ENCODE measurements at places on chromosomes 1 and 21.
A peak's percentile ranks its signal among the peaks of the same experiment; 100 is the strongest.

- DNase-seq, result no peak
These were observed 97.4 kb downstream of the FAM78B start for GRCh38 chr1:166069390-166069789.

- DNase-seq, result no peak
These were observed 32.4 kb upstream of the DUSP10 start for GRCh38 chr1:221774054-221774842.

DNA sequence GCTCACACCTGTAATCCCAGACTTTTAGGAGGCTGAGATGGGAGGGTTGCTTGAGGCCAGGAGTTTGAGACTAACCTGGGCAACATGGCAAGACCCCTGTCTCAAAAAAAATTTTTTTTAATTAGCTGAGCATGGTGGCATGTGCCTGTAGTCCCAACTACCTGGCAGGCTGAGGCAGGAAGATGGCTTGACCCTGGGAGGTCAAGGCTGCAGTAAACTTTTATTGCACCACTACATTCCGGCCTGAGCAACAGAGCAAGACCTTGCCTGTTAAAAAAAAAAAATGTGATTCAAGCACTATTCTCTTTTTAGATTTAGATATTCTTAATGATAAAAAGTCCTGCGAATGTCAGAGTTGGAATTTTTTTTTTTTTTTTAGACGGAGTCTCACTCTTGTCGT is 102.5 kb upstream of the L1TD1 start:
- no peak for DNase-seq

DNA sequence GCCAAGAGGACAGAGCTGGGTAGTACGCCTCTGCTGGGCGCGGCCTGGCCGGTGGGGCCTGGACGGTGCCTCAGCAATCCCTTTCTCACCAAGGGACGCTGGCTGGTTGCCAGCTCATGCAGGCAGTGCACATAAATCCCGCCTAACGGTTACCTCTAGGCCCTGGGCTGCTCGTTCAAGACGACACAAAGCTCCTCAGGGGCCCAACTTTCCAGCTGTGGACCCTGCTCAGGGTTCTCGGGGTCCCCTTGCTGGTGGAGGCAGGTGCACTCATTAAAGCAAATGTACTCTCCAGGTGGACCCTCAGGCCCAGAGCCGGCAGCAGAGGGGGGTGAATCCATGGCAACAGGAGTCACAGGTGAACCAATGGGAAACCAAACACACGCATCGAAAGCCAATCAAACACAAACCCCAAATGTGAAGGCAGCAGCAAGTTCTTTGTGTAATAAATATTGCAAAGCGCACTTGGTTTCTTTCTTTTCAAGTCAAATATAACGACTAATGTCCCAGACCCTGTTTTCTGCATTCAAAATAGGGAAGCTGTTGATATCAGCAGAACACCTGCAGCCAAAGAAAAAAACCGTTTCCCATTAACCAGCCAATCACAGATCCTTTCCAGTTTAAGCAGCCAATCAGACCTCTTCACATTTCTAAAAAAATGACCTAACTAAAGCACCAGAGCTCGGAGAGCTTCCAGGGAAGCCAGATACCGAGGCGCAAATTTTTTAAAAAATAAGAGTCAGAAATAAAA is 26.1 kb upstream of the CLSTN1 start:
- DNase-seq, result no peak

DNA sequence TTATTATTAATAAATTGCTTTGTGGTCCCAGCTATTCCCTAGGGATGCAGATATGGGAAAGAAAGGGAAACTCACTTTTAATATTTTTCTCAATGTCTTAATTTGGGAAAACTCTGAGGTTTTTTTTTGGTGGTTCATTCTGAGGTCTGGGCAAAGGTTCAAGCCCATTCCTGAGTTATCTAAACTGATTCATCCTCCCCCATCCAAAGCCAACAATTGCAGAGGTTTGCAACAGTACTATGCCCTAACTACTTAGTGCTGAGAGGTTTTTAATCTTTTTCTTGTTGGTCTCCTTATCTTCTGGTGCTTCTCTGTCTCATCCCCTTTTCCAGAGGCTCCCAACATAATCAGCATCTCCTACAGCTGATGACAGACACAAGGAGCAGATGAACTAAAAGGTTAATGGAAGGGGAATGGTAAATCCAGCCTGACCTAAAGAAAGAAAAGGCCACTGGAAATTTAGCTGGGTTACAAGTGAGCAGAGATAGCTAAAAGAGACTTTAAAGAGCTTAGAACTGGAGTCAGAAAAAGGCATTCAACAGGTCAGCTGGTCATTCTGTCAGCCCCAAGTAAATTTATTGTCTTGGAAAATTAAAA is 390.4 kb downstream of the TGFB2 start:
- DNase-seq, result no peak

- no peak for DNase-seq
These were observed 1.6 kb upstream of the APOBEC4 start for GRCh38 chr1:183654706-183655105.

DNA sequence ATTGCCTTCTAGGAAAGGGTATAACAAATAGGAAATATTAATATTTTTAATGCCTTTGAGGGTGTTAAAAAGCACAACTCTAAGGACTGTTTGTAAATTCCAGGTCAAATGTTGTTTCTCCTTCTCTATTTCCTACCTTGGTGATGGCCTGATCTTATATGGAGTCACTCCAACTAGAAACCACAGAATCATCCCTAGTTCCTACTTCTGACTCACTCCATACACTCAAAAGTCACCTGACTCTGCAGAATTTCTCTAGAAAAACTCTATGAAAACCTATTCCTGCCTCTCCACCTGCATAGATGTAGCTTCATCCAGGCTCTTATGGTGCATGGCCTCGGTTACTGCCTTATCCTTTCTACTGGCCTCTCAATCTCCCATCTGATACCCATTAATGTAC is 14.5 kb downstream of the RGS4 start:
- DNase-seq, result no peak

DNA sequence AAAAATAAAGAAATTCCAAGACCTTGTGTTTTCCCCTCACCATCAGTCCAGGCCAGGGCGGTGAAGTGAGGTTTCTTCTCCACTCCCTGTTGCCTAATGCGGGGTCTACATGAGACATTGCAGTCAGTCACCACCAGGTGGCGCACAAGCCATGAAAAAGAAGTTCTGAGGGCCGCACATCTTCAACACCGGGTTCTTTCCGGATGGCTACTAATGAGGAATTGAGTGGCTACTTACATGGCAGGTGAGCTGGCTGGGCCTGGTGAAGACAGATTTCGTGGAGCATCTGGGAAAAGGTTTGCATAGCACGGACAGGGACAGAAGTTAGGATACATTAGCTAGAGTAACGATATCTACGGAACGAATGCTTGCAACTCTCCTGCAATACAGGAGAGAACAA is 15.8 kb upstream of the S100A11 start:
- DNase-seq, result peak; percentile 76

- DNase-seq, result no peak
These were observed 1.1 kb downstream of the TFF2 start for GRCh38 chr21:42349420-42350317.

DNA sequence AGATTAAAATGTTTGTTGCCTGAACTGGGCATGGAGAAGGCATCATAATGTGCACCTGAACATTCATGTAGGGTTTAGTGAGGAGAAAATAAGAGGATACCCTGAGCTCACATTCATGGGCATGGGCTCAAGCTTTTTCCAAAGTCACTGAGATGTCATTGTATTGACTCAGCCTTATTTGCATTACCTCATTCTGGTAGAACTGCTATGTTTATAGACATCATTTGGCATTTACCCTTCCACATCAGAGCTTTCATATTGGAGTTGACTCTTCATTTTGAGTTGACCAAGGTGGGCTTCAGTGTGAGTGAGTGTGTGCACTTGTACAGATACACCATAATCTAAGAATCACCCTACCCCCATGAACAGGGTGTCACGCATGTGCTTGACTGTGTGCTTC is 143.2 kb downstream of the PBX1 start:
- no peak for DNase-seq

DNA sequence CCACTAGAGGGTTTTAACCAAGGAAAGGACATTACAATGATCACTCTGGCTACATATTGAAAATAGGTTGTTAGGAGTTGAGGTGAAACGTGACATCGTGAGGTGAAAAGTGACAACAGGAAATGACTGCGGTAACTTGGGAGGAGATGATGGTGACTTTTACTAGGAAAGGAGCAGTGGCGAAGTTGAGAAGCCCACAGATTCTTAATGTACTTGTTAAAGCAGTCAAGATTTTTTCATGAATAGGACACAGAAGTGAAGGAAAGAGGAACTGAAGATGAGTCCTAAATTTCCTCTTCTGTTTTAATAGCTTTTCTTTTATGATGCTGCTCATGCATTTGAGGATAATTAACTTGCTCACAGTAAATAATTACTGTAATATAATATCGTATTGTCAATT is 59.5 kb downstream of the OMA1 start:
- no peak for DNase-seq

DNA sequence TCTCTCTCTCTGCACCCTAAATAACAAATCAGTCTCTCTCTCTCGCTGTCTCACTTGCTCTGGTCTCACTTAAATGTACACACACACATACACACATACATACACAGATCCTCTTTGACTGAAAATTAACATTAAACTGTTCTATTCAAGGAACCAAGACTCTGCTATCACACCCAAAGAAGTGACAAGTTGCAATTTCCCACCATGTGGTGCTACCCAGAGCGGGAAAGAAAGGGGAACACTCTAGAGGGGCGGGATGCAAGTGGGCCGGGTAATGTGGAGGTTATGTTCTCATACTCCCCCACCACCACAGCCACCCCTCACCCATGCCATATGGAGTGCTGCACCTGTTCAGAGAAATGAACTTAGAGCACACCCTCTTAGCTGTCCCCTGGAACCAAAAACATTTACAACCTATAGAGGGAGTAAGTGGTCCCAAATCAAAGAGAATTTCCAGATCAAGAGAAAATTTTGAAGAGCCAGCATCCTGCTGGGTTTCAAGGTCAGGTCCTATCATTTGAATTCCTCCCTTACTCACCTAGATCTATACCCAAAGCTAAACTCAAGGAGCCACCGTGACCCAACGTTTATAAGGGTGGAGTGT is 319.4 kb downstream of the BRINP2 start:
- no peak for DNase-seq

- DNase-seq, result no peak
These were observed 6.8 kb downstream of the ARV1 start for GRCh38 chr1:230985711-230986110.

DNA sequence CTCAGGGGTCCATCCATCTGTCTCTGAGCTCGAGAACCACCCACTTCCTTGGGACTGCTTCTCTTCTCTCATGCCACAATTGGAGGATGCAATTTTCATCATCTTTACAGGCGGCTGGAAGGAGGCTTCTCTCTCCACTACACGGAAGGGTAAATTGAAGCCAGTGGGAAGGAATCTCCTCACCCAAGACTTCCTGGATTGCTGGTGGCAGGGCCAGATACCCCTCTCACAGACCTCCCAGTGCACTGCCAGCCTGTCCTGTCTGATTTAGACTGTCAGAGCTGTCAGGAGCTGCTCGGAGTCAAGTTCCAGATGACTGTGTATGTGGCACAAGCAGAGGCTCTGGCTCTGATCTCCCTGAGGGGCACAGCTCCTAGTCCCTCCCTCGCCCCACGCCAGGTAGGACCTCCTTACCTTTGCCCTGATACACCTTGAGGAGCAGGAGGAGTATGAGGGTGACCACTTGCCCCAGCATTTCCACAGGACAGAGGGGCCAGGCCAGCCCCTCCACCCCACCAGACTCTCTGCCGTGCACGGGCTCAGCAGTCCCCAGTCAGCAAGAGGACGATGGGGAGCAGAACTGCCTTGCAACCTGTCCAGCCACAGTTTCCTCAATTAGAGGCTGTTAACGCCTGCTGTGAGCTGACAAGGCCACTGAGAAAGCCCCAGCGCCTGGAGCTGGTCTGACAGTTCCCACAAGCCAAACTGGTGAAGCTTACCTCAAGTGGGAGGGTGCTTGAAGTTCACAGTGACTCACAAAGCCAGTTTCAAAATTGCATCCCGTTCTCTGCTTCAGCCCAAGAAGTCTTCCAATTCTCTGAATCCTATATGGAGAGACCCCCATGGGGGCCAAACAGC is at the start of gene CD244:
TSS of gene CD244 (minus strand) at position 685 of the 858 bp plus-strand sequence. CDS start at position 475, 210 bp downstream.
- DNase-seq, result peak; percentile 33

- no peak for DNase-seq
These were observed 4.6 kb downstream of the TENT5B start for GRCh38 chr1:27007909-27008582.

GRCh38 chr1:72462186-72462905 is 180.0 kb upstream of the NEGR1 start:
- no peak for DNase-seq

DNA sequence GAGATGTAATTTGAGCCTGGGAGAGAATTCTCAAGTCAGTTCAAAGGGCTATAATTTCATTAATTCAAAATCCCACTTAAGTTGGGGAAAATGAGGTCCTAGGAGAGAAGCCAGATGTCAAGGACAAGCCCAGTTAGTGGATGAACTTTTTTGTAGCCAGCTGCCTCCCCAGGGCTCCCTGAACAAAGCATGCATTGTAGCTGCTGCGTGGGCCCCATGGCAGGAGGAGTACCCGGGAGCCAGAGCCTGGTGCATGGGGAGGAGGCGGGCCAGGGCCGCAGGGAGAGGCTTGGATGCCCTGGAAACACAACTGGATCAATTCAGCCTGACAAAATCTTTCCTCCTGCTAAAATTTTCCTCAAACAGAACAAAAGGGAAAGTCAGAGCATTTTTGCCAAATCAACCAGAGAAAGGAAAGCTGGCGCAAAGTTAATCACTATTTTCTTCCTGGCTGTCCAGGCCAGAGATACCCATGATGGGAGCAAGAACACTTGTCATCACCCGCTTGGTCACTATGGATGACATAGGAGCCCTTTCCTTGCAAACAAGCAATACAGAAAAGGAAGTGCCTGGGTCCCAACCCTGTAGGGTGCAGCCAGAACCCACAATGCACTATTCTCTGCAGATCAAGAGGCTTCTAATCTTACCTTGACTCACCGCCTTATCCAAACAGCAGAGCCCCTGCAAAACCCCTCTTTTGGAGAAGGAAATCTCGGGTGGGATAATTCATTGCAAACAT is 248.1 kb upstream of the RAB4A start:
- DNase-seq, result no peak

Measured in T-cell (primary cell).